ENCODE measurements at places on chromosomes 12 and 14.

DNA sequence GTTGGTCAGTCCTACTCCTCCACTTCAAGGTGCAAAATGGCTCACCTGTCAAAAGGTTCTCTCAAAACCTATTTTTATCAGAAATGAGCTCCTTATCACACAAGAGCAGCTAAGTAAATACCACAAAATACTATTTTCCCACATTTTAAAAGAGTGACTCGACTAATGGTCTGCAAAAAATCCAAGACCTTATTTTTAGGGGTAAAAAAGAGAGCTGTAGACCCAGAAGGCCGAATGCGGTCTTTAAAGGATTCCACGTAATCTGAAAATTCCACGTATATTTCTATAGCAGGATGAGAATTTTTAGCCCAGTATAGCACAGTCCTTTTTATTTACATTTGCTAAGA is 3.8 kb downstream of the C14orf93 start:
- DNase-seq, result no peak

GRCh38 chr14:94175747-94176146 is 1.6 kb downstream of the PPP4R4 start:
- no peak for DNase-seq

GRCh38 chr14:104938960-104939359 is 14.3 kb downstream of the PLD4 start:
- no peak for DNase-seq

DNA sequence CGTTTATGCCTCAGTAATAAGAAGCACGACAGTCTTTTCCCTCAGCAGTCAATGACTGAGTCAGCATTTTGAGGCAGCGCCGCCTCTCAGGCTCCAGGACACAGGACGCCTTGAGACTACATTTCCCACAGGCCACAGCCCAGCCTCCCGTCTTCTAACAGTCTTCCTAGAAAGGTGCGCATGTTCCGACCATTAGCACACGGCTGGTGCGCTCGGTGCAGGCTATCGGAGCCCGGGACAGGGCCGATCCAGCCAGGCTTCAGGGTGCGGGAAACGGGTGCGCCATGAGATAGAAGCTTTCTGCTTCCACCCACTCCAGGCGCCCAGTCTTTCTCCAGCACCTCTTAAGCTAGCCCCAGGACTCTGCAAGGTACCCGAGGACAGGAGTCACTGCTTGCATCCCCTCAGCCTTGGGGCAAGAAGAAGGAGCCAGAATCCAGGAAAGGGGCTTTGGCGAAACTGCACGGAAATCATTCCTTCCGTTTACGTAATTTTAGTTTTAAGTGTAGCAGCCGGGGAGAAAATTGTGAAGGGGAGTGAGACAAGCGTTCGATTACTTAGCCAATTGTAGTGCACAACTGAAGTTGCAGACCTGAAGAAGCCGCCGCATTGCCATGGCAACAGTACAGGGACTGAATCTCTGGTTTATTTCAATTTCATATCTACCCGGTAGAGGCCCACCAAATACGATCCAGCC is 54.0 kb downstream of the ZNF641 start:
- DNase-seq, result peak; percentile 8

DNA sequence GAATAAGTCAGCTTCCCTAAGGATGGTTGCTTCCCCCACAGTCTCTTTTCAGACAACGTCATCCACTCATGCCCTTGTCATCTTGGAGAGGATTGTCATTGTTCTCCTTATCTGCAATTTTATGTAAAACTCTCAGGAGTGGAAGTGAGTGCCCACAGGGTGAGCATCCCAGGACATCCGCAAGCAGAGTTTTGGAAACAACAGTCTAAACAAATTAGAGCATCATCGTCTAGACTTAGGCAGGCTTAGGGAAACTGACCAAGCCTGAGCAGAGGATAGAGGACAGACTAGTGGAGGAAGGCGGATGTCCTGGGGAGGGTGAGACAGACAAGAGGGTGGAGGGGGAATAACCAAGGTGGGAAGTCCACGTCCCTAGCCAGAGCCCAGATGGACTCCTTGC is 63.7 kb upstream of the BDKRB2 start:
- no peak for DNase-seq

DNA sequence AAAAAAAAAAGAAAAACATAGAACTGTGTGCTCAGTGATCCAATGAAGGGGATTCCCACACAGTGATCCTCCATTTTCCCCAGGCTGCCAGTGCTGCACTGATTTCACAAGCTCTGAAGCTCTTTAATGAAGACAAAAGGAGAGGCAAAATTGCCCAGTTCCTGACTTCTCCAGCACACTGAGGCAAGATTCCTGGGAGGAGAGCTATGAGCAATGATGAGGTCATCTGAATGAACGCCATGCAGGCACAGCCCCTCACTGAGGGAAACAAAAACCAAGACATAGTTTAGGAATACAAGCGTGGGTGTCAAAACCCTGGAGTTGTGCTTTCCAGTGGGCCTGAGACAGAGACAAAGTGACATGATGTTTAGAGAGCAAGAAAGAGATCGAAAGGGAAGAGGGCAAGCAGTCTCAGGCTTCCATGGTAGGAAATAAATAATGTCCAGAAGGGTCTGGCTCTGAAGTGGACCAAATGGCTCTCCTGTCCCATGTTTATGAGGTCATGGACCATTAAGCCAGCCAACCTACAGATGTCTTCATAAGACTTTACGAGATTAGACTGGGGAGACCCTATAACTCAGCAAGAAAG is 40.9 kb upstream of the SMUG1 start:
- no peak for DNase-seq

DNA sequence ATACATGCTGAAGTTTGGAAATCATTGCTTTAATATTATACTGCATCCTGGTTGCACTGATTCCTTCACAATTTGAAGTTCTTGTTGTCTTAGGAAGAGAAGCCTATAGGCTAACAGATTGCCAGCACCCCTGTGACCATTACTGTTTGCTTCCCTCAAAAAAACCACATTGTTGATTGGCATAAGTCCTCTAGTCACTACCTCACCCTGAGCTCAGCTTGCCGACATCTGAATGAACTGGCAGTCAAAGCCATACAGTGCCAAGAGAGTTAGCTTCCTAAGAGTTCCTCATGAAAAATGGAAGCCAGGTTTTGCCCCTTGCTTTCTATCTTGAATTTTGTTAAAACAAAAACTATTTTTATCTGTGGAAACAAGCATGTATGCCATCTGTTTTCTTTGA is 276.1 kb downstream of the SYT1 start:
- no peak for DNase-seq

DNA sequence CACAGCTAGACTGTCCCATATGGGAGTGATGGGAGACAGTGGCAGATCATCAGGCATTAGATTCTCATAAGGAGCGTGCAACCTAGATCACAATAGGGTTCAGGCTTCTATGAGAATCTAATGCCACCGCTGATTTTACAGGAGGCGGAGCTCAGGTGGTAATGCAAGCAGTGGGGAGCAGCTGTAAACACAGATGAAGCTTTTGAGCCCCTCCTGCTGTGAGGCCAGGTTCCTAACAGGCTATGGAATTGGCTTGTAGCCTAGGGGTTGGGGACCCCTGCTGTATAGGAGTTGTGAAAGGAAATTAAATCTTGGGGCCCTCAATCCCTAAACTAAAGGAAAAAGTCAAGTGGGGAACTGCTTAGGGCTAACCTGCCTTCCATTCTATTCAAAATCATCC is 29.6 kb downstream of the ADIPOR2 start:
- no peak for DNase-seq

- DNase-seq, result no peak
These were observed 151.0 kb downstream of the TPH2 start for GRCh38 chr12:72089678-72090077.

DNA sequence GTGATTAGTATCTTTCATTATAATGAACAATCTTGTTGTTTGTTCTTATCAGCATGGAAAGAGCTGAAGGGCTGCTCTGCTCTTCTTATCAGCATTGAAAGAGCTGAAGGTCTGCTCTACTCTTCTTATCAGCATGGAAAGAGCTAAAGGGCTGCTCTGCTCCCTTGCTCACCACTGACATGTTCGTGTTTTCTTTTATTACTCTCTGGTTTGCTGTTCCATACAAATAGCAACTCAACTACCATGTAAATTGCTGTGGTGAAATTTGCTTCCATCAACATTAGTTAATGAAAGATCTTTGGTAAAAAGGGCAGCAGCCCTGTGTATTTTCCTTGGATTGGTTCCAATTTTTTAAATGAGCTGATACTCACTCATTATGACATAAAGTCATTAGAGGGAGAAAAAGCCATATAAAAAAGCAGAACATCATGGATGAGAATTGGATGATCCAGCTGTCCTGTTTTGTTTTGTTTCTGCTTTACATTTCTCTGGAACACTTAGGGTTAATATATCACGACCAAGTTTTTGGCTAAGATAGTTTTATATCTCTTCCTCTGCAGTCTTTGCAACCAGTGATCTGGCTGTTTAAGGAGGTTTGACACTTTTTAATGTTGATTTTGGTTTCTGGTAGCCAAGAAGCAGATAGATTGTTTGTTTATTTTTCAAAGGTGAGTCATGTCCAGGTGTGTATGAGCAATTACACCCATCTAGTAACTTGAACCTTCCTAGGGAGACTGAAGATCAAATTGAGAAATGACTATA is 356.6 kb downstream of the CEP128 start:
- DNase-seq, result no peak

DNA sequence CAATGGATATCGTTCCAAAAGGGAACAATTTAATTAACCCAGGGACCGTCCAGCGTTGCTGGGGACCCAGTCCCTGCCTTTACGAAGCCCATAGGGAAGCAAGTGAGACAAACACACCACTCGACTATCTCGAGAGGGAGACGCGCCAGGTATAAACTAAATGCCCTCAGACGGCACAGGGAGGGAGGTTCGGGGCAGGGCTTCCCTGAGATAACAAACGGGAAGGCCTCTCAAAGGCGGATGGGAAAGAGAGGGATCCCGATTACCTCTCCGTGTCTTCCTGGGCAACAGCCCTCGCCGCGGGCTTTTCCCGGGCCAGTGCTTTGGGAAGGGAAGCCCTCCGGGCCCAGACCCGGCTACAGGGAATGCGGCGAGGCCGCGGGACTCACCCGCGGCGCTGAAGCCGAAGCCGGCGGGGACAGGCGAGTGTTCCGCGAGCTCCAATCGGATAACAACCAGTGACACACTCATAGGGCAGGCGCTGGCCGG is 390 bp downstream of the BRAP start:
- DNase-seq, result no peak

GRCh38 chr12:104520242-104520900 is 63.6 kb downstream of the CHST11 start:
- no peak for DNase-seq

- no peak for DNase-seq
These were observed 149.0 kb downstream of the CAPZA3 start for GRCh38 chr12:18886962-18887361.
